ENCODE measurements at places on chromosomes 5 and 9.

DNA sequence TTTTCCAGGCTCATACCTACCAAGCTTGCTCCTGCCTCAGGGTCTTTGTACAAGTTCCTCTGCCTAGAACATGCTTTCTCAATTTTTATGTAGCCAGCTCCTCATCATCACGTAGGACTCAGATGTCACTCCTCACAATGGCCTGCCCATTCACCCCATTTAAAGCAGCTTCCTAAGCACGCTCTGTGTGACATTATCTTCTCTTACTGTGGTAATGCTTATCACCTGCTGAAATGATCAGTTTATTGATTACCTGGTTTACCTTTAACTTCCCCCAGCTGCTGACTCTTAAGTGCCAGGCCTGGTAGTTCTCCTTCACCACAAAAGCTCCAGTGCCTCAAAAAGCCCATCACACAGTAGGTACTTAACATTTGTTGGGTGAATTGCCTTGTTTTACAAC, 13.6 kb downstream of the FUBP3 start:
- no peak for DNase-seq

GRCh38 chr9:82601293-82601771, 461.6 kb downstream of the RASEF start:
- no peak for DNase-seq

- DNase-seq, result no peak
Measured at GRCh38 chr5:90015584-90016018, 394.0 kb downstream of the CETN3 start.

- DNase-seq, result no peak
Measured at GRCh38 chr9:1087120-1087881, 37.1 kb downstream of the DMRT2 start.

DNA sequence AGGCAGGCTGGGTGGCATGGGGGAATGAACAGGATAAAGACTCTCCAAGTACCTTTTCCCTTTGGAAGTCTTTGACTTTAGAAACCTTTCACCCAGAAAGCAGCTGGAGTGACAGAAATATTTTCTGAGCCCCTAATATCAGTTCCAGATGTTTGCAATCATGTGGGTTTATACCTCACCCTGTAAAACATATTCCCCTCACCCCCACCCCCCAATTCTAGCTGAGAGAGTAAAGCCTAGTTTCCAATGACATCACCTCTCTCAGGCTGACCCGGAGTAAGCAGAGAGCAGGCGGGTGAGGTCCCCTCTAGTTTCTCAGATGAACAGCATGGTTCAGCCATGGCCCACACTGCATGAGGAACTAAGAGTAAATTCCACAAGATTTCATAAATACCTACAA, 82.9 kb upstream of the TRIM32 start:
- no peak for DNase-seq

DNA sequence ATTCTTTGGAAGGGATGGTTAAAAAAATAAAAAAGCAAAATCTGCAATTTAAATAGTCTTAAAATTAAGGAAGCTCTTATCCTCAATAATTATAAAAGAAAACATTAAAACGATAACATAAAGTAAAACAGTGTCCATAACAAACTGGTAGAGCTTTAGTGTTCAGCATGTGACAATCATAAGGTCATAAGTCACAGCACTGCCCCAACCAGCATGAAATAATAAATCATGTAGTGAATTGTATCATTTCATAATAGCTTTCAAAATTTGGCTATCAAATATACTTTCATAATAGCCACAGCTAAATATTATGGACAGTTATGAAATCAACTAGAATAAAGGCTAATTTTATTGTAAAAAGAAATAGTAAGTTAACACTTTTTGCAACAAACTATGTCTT, 10.0 kb downstream of the NR3C1 start:
- DNase-seq, result no peak

- DNase-seq, result no peak
Measured at GRCh38 chr9:4211806-4212205, 88.1 kb downstream of the GLIS3 start.

GRCh38 chr9:133027134-133027533, 3.7 kb upstream of the GTF3C5 start:
- no peak for DNase-seq

- DNase-seq, result peak; percentile 18
Measured at GRCh38 chr9:27888661-27889295, 315.5 kb upstream of the C9orf72 start.
